ENCODE measurements at places on chromosomes 1 and 21. TPM values are rescaled to one million over a fixed set of nuclear protein-coding genes. Genes with fewer than 3 reads are reported as not detected.

TMEM53 gene
- total RNA-seq = 5.2 TPM

LCE6A gene
- total RNA-seq = not detected

TMCC2 gene
- total RNA-seq = 11.1 TPM

GJC2 gene
- 0.16 TPM for total RNA-seq

MORN1 gene
- total RNA-seq = 2.0 TPM

CELA3B gene
- not detected for total RNA-seq

DMBX1 gene
- 0.54 TPM for total RNA-seq

SYTL1 gene
- 35.1 TPM for total RNA-seq

COL6A1 gene
- 4.7 TPM for total RNA-seq

SYNC gene
- not detected for total RNA-seq

KRTAP19-3 gene
- total RNA-seq = not detected

- DNase-seq = no peak
Observed at GRCh38 chr1:197544553-197544952, 230.7 kb downstream of the DENND1B start.

DNA sequence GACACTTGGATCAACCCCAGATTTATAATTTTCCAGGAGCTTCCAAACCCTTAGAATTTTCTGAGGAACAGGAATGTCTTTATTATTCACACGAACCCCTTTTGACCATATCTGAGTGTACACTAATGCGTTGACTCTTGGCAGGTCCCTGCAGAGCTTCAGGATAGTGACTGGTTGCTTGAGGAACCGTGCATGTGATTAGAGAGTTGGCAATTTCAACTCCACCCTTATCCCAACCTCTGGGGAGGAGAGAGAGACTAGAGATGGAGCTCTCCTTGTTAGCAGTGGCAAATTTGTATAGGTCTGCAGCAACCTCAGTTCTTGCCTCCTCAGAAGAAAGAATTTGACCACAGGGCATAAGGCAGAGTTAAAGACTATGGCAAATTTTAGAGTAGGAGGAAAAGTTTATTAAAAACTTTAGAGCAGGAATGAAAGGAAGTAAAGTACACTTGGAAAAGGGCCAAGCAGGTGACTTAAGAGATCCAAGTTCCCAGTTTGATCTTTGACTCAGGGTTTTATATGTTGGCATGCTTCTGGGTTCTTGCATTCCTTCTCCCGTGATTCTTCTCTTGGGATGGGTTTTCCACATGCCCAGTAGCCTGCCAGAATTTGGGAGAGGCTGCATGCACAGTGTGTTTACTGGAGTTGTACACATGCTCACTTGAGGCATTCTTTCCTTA lies 93.8 kb upstream of the ETV3 start:
- no peak for DNase-seq

DNA sequence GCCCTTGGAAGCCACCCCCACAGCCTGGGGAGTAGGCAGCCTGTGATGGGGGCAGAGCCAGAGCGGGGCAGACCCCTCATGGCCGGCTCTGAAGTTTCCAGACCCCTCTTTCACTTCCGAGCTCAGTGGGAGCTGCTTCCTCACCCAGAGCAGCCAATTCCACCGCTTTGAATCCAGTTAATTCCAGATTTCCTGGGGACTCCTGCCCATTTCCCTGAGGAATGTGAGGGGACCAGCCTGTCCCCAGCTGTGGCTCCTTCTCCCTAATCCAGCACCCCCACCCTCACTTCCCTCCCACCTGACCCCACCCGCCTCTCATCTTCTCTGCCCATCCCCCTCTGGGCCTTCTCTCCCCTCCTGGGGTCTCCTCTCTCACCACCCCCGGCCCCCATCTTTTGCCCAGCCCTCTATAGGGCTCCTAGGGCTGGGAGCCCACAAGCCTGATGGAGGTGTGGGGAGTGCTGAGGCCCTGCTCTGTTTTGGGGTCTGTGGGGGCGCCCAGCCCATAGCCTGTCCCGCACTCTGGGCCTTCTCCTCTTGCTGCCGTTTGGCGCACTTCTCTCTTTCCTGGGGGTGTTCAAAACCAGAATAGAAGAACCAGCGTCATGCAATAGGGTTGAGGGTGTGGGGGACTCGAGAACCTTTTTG lies 26.2 kb upstream of the TNFRSF1B start:
- DNase-seq = no peak

GRCh38 chr1:180918519-180918918 lies 5.8 kb downstream of the KIAA1614 start:
- no peak for DNase-seq

DNA sequence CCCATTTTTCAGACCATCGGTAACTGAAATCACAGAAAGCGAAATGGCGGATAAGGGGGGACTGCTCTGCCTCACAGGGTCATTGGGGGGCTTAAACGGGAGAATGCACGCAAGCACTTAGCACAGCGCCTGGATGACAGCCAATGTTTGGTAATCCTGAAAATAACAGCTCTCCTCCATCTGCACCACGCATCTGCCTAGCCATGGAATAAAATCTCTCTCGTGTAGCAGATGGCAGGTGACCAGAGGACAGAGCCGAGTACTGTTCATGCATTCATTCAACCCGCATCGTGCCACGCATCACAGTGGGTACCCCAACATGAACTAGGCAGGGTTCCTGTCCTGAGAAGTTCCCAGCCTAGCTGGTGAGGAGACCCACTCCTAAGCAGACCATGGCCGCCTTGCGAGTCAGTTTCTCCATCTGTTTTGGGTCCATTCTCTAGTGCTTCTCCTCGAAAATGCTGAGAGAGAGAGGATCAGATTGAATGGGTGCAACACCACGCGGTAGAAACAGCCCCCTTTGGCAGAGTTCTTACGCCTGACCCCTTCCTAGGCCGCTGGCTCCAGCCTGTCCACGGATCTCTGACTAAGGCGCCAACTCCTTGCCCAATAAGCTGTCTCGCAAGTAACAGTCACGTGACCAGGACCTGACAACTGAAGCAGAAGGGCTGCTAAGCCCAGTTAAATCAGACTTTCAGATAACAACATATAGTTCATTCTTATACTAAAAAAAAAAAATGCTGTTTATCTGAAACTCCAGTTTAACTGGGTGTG lies 7.3 kb downstream of the SLC1A7 start:
- peak; percentile 38 for DNase-seq

GRCh38 chr1:41695118-41695745 lies 210.7 kb upstream of the EDN2 start:
- DNase-seq = no peak

DNA sequence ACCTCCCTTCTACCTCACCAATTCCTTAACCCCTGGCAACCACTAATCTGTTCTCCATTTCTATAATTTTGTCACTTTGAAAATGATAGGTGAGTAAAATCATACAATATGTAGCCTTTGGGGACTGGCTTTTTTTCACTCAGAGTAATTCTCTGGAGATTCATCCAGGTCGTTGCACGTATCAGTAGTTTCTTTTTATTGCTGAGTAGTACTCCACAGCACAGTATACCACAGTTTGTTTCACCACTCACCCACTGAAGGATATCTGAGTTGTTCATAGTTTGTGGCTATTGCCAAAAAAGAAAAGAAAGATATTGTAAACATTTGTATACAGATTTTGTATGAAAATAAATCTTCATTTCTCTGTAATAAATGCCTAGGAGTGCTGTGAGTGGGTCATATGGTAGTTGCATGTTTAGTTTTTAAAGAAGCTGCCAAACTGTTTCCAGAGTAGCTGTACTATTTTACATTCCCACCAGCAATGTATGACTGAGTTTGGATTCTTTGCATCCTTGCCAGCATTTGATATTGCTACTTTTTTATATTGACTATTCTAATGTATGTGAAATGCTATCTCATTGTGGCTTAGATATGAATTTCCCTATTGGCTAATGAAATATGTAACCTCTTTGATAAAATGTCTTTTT lies 3.7 kb downstream of the CHD1L start:
- no peak for DNase-seq

- DNase-seq = no peak
Observed at GRCh38 chr1:56132520-56132919, 446.8 kb downstream of the PLPP3 start.

- DNase-seq = no peak
Observed at GRCh38 chr1:67750691-67751054, 65.7 kb downstream of the GADD45A start.

GRCh38 chr1:85615586-85616363 lies 35.2 kb downstream of the CCN1 start:
- no peak for DNase-seq

DNA sequence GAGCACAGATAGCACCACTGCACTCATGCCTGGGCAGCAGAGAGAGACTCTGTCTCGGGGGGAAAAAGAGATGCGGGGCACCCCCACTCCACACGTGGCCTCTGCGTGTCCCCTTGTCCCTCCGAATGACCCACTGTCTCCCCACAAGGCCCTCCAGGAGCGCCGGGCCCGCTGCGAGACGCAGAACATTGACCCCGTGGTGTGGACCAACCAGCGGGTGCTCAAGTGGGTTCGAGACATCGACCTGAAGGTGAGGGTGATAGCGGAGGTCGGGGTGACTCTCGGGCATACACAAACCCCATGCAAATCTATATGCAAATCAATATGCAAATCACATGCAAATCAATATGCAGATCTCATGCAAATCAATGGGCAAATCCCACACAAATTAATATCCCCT lies 50.3 kb upstream of the TMEM51 start:
- DNase-seq = no peak

DNA sequence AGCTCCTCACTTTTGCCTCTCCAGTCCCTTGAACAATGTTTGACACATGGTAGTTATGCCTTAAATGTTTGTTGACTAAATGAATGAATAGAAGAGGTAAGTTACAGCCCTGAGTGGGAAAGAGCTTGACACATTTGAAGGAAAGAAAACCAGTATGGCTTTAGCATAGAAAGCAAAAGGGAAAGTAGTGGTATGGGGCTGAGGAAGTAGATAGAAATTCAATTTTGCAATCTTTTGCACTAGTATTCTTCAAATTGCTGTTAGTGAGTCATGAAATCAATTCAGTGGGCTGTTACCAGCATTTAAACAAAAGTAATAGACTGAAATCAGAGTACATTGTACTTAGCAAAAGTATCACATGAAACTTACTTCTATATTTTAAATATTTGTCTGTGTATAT lies 21.1 kb downstream of the PLA2G4A start:
- DNase-seq = no peak

DNA sequence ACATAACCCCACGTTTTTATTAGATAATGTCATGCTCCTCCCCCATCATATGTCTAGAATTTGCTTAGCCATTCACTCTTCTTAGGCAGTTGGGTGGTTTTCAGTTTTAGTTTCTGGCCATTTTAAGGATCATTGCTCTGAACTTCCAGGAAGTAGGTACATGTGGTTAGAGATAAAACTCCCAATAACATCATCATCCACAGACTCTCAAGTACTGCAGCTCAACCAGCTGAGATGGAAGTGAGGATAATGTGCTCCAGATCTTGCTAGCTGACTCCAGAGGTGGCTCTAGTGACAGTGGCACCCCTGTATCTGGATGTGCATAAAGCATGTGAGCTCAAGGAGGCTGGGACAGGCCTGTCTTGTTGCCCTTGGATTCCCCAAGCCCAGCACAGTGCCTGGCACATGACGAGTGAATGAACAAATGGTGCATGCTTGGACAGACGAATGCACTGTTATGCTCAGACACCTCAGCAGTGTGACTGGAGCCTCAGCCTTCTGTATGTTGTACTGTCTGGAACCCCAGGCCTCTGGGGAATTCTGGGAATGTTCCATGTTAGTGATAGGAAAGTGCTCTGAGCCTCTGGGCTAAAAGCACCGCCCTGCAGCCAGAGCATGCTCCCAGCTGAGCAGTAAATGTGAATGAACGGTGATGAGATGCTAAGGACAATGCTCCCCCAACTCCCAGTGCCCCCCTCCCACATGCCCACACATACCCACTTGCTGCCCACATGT lies 16.4 kb upstream of the KCNN3 start:
- DNase-seq = no peak

DNA sequence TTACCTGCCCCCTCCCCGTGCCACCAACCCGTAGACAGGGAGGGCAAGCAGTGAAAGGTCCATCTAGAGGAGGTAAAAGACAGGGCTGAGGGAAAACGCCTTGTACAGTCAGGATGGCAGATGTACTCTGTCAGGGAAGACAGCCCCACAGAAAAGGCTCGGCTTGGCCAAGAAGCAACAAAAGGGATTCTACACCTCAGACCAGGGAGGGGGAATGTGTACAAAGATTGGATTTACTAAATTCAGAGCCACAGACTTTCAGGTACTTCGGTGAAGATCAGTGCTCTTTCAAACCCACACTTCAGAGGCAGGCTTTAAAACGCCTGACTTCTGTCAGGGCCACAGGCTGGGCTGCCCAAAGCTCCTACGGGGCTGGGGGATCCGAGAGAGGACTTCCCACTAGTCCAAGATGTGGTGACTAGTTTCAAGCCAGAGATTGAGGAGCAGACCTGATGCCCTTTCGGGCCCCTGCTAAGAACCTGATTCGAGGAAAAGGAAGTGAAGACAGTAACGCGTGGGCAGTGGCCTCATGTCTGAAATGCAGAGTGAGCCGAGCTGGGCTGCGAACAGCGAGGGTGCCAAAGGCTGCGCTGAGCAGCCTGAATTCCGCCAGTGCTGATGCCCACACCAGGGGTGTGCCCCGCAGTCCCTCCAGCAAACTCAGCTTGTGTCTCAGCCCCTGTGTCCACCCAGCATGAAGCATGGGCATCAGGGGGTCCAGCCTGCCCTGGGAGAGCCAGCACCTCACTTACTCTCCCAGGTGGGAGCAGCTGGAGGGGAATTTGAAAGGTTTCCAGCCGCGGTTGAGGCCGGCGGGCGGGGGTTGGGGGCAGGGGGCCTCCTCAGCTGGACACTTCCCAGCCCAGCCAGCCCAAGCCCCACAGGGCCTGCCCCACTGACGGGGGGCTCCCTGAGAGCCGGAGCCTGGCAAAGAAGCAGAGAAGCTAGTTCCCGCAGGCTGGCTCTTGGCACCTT lies 36.2 kb downstream of the KIAA1614 start:
- no peak for DNase-seq
